ENCODE measurements at places on chromosomes 7 and 10.

DNA sequence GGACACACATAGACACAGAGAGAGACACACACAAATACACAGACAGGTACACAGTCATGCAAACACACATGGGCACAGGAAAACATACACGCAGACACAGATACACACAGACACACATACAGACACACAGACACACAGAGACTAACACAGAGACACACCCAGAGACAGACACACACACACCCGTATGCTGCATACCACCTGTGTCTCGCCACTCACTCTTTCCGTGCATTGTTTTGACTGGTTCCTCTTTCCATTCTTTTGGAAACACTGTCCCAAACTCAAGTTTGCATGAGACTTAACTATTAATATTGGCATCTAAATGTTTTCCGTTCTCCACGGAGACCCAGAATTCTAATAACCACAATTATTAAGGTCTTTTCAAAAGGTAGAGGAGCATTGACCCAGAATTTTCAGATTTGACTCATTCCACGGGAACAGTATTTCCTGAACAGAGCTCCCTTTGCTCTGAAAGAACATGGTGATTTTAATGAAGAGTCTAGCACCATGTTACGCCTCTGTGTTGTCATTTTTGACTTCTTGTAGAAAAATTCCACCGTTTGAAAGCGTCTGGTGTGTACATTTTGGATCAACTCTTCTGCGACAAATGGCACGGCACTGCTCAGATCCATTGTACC is 141.2 kb upstream of the RNF32 start:
- DNase-seq, result no peak

GRCh38 chr7:16529697-16530096 is 3.1 kb downstream of the LRRC72 start:
- DNase-seq, result no peak

GRCh38 chr7:13036256-13036780 is 348.9 kb downstream of the ARL4A start:
- DNase-seq, result no peak

DNA sequence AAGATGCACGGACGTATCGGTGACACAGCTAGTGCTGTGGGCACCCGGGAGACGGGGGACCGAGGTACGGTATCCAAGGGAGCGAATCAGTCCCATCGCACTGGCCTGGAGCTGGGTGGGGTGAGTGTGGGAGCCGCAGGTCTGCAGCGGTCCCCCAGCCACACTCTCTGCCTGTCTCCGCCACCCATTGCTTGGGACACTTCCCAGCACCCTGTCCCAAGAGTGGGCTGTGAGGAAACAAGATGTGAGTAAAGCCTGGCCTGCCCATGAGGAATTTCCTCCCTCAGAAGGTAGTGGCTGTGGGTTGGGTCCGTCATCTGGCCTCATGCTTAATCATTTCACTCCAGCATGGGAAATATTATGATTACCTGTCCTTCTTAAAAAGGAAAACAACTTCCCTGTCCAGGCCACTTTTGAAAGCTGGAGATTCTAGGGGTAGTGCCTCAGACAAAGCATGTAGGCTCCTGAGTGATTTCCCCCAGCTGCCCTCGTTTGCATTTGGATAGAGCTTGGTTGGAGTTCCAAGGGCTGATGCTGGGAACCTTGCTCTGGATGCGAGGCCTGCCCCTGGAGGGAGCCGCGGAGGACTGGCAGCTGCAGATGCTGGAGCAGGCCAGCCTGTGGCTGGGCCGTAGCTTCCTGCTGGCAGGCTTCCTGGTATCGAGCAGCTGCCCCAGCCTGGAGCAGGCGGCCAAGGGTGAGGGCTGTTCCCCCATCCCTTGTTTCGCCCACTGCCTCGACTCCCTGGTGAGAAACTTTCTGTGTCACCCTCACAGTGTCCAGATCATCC is 6.2 kb upstream of the ACTR3C start:
- DNase-seq, result no peak

DNA sequence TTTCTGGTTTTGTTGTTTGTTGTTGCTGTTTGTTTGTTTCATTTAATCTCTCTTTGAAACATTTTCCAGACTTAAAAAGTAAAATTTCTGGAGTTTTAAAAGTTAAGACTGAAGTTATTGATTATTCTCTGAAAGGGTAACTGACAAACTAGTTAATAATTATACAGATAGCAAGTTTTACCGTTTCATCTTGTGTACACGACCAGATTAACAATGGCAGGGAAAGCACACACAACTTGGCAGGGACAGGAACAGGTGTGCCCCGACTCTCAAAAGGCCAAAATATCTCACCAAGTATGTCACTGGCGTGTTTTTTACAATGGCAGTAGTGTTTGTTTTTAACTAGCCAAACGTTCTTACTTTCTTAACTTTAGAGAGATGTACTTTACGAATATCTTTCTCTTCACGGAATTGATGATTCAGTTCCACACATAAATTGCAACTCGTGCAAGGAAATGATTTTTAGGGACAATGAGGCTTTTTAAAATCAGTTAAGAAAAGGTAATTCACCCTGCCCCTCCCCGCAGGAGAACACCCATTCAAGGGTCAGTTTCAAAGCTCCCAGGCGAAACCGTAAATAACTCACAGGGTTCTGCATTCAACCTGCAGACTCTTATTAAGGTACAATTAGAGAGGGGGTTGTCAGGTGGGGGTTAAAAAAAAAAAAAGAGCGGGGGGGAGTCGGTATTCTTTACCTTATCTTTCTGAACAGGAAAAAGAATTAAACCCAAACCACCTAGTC is 3.5 kb downstream of the CTBP2 start:
- no peak for DNase-seq

GRCh38 chr7:130008941-130009847 is 42.0 kb downstream of the ZC3HC1 start:
- DNase-seq, result no peak

- no peak for DNase-seq
These were observed at the start of gene FXYD4 for GRCh38 chr10:43371418-43371817. Gene FXYD4, plus strand, starts transcription at chr10:43371636. Its CDS starts 2,111 bp downstream, at chr10:43373747.

GRCh38 chr10:86443069-86443468 is 76.5 kb upstream of the GRID1 start:
- no peak for DNase-seq

- no peak for DNase-seq
These were observed 1.2 kb downstream of the CALY start for GRCh38 chr10:133335246-133336117.

DNA sequence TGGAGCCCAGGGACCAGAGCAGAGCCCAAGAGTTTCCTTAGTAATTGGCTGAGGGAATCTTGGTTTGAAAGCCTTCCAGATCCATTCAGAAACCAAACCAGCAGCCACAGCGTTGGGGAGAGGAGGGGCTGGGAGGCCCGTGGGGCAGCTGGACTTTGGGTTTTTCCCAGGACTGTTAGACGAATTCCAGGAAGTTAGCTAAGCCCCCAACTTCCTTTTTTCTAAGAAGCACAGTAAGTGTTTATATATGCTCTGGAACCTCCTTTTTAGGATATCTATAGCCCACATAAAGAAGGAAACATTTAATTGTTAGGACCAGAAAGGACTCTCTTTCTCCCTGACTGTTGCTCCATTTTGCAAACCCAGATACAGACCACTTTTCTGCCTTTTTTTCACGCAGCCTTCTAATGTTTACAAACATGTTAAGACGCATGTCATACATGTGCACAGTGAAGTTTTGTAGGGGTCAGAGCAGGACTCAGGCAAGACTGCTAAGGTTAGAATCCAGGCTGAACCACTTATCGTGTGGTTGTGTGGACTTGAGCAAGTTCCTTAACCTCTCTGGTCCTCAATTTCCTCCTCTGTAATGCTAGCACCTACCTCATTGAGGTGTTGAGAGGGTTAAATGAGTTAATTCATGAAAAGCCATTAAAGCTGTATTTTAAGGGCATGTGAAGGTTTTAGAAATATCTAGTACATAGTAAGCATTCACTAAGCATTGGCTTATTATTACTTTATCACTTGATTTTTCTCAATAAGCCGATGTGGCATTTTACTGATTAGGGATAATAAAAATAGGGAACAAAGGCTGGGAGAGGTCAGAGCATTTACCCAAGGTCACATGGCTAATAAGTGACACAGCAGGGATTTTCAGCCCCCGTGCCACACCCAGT is 42.4 kb downstream of the TBATA start:
- no peak for DNase-seq

DNA sequence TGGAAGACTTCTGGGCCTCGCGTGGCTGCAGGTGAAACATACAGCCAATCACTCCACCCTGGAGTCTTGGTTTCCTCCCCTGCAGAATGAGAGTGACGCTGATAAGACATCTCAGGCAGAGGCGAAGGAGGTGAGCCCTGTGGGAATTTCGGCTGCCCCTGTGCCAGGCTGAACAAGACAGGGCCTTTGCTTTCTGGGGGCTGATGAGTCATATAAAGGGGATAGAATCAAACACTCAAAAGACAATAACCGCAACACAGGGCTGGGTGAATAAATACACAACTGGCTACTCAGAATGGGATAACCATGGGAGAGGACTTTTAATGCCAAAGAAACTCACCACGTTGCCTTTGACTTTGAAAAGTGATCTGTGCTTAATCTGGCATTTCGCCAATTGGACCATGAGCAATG is 143.8 kb downstream of the KCNMA1 start:
- no peak for DNase-seq

- no peak for DNase-seq
These were observed 135.0 kb downstream of the RALA start for GRCh38 chr7:39758234-39758970.

DNA sequence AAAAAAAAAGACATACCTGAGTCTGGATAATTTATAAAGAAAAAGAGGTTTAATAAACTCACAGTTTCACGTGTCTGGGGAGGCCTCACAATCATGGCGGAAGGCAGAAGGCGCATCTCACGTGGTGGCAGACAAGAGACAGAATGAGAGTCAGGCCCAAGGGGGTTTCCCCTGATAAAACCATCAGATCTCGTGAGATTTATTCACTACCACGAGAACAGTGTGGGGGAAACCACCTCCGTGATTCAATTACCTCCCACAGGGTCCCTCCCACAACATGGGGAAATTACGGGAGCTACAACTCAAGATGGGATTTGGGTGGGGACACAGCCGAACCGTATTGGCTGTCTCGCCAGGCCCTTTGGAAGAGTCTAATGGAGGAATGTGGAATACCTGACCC is 9.0 kb upstream of the MAFK start:
- no peak for DNase-seq

- no peak for DNase-seq
These were observed 29.5 kb downstream of the EGFR start for GRCh38 chr7:55048221-55048859.

DNA sequence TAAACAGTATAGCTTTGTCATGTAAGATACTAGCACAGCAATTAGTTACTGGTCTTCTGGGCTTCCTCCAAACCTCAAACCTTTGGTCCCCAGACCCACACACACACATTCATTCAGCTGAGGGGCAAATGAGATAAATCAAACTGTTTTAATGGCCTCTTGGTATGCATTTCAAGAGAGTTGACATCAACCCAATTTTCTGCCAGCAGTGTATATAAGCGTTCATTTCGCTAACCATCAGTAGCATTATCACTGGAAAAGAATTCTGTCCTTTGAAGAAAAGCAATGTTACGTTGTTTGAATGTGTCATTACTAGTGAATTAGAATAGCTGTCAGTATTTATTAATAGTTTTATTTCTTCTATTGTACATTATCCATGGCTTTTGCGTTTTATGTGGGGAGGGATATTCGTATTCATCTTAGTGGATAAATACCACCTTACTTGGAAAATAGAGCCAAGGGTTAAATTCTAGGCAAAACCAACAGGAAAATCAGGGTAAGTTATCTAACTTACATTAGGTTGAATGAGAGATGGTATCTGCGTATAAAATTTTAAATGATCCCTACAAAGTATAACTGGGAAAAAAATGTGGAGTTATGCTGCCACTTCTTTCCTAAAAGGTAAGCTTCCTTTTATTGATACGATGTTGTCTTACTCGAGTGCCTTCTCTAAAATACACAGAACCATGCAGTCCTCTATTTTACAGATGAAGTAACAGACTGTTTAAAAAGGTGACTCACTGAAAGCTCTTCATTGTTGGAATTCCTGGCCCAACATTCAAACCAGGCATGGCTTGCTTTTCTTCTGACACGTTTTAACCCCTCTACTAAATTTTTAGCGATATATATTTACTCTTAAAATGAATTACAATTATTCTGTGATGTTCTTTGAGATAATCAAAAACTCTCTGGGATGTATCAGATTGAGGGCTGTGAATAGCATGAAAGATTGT is 2.0 kb upstream of the ZMYND11 start:
- DNase-seq, result no peak

DNA sequence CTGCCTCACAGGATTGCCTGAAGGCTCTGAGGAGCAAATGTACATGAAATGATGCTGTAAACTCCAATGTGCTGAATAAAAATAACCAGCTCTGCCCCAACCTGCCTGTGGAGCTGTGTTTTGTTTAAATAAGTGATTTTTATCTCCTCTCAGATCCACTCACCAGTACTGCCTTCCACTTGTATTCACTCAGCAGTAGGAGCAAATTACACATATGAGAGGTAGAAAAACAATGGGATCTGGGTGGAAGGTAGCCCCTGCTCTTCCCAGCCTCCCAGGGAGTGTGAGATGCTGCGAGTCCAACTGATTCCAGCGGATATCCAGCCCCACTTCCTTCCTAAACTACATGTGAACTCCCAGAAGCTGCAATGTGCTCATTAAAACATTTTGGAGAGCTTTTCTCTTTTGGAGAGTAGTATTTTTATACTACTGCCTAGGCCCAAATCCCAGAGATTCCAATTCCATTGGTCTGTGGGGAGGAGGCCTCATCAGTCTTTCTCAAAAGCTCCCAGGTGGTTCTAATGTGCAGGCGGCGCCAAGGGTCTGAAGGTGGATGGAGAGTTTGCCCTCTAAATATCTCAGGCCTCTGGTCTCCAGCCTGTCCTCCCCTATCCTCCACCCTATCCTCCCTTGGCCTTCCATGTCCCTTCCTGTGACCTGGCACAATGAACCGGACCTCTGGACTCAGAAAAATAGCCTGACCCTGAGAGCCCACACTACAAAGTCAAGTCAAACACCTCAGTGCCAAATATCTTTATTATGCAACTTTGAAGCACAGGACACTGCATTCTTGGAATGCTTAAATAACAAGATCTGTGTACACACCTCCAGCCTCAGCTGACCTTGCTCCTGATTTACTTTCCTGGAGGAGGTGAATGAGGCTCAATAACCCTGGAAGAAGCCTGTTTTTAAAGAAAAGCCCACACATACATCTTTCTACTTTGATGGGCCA is 46.2 kb downstream of the CPVL start:
- no peak for DNase-seq

GRCh38 chr7:27835376-27835775 is 95.4 kb downstream of the TAX1BP1 start:
- DNase-seq, result no peak

- peak; percentile 61 for DNase-seq
These were observed 40.0 kb upstream of the KMT2E start for GRCh38 chr7:104973909-104974415.

DNA sequence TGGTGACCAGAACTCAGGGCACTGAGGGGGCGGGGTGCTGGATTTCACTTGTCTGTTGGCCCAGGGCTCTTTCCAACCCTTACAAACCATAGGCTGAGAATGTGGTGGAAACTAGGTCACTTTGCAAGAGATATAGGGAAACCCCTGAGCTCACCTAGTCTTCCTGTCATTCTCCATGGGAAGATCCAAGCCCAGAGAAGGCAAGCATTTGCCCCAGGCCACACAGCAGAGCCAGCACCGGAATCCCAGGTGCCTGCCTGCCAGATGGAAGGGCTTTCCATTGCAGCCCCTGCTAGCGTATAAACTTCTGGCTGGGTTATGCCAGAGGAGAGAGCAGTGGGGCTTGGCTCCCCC is 427 bp downstream of the PYROXD2 start:
- no peak for DNase-seq

- DNase-seq, result no peak
These were observed 28.6 kb downstream of the DCLRE1C start for GRCh38 chr10:14925268-14925667.
